ENCODE measurements at places on chromosomes 1 and 21. TPM values are rescaled to one million over a fixed set of nuclear protein-coding genes. Genes with fewer than 3 reads are reported as not detected.

The TMEM51 gene
- 47.6 TPM for total RNA-seq

GRCh38 chr1:157137408-157138219 lies 581 bp downstream of the ETV3 start:
- DNase-seq: peak; percentile 18

DNA sequence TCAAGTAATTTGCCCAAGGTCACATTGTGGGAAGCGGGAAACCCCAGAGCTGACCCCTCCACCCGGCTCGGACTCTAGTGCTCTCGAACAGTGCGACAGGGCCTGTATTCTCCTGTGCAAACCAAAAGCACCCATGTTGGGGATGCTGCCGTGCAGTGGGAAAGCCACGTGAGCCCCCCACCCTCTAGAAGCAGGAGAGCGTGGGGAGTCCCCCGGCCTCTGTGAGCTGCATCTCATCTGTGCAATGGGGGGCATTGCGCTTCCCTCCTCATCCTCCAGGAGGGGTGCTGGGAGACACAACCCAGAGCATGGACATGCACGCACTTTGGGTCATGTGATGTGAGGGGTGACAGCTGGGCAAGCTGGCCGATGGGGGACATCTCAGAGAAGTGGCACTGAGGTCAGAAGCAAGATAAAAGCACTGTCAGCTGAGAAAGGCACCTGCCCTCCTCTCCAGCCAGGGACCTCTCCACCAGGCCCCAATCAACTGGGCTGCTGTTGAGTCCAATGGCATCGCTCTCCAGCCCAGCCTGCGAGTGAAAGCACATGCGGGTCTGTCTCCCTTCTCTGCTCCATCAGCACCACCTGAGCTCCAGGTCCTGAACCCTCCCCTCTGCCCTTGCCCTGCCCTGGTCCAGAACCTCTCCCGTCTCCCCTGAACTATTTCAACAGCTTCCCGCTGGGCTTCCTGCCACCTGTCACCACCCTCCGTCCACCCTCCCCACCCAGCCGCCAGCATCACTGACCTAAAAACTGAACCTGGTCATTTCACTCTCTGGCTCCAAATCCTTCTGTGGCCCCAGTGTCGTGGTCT lies 76.4 kb upstream of the IFFO2 start:
- no peak for DNase-seq

GRCh38 chr21:35585155-35585554 lies 475.2 kb downstream of the SETD4 start:
- DNase-seq: no peak

DNA sequence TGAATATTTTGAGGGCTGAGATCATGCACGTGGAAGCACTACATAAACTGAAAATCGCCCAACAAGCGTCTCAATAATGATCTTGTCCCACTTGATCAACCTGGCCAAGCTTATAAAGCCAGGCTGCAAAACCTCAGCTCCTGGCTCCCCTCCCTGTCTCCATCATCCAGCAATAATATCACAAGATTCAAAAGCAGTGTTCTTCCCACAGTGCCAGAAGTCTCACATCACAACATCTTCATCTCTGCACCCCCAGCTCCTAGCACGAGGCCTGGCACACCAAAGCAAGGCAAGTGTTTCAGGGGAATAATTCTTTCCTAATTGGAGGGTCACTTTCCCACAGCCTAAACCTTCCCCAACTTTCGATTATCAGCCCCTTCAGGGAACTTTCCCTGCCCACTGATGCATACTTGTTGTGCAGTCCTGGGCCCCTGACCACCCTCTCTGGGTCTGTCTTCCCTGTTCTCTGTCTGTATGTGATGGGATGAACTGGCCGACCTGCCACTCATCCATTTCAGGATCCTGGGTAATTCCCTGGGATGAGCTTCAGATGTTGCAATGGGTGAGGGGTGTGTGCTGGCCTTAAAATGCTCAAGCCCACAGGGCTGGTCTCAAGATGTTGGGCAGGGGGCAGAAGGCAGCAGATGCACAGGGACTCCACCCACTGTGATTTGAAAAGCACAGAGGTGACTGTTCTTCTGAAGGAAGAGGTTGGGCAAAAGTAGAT lies 129.0 kb downstream of the DMRTB1 start:
- no peak for DNase-seq
